ENCODE measurements at places on chromosomes 11 and 22.
A peak's percentile ranks its signal among the peaks of the same experiment; 100 is the strongest.

DNA sequence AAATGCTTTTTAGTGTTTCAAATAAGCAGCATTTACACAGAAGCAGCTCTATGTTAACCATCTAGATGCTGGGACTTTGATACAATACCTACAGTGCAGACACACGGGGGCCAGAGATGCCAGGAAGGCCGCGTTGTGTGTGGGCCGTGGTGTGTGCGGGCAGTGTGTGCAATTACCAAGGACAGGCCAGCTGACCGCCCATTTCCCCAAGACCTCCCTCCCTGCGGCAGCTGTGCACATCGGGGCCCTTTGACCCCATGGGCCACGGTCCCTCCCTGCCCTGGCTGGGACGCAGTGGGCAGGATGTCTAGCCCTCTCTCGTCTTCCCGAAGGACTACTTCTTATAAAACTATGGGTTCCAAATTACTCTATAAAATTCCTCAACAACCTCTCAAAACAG is 38.4 kb downstream of the CLTCL1 start:
- no peak for DNase-seq

DNA sequence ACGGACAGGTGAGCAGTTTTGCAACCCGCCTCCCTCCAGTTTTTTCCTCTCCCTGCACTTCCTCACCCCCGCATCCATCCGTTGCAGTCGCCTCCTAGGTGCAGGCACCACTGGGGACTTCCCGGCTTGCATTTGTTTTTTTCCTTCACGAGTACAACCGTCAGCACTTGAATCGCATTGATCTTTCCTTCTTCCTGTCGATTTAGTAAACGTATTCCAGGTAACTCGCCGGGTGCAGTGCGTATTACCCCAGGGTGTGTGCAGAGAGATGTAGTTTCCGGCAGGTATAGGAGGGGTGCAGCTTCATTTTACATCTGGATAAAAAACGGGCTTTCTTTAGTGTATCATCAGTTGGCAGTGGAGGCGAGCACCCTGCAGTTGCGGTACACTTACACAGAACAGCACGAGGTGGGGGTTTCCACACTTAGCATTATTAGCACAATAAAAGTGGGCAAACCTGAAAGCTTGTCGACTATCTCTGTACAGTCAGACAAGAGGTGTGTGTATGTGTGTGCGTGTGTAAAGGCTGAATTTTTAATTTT is at the start of gene SORL1-AS1:
Gene SORL1-AS1, minus strand, starts transcription at position 359 of the 542 bp plus-strand sequence.
- no peak for DNase-seq

DNA sequence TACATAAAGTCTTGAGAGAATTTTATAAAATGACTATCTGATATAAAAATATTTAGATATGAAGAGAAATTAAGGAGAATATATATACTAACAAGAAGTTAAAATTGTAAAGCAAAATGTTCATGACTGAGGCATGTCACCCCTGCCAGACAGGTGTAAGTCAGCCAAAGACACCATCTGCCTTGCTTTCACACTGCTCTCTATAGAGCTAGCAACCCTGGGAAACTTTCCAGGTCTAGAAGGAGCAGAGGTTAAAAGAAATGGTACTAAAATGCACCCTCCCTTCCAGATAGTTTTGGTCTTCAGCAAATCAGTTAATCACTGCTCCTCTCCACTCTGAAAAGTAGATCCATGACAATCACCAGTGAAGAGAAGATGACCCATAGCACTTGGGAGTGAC is 16.5 kb downstream of the PPP2R1B start:
- DNase-seq = no peak

- DNase-seq = no peak
Observed at GRCh38 chr11:46237248-46238077, 40.0 kb upstream of the CREB3L1 start.

DNA sequence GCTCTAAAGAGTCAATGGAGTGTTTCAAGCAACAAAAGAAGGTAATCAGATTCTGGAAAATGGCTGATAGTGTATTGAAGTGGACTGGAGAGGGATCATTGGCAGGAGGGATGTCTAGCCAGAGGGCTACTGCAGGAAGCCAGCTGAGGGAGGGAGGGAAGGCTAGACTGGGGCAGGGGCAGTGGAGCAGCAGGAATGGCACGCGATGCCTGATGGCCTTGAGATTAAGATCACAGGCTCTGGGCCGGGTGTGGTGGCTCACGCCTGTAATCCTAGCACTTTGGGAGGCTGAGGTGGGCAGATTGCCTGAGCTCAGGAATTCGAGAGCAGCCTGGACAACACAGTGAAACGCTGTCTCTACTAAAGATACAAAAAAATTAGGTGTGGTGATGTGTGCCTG is 47.5 kb upstream of the PRDM11 start:
- DNase-seq = no peak

DNA sequence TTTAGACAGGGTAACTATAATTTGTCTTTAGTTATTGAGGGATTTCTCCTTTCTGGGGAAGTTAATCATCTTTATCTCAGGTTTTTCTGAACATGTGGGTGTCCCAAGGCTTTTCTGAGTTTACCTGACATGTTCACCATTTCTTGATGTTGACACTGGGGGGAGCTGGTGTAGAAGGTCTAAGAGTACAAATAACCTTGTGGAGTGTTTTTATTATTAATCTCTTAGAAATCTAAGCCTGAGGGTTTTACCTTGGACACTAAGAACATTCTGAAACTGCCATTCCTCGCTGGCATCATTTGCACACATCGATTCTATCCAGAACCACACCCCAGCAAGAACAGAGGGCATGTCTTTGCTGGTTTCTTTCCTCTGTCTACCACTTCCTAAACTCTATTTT is 15.6 kb upstream of the C11orf91 start:
- DNase-seq = peak; percentile 36

DNA sequence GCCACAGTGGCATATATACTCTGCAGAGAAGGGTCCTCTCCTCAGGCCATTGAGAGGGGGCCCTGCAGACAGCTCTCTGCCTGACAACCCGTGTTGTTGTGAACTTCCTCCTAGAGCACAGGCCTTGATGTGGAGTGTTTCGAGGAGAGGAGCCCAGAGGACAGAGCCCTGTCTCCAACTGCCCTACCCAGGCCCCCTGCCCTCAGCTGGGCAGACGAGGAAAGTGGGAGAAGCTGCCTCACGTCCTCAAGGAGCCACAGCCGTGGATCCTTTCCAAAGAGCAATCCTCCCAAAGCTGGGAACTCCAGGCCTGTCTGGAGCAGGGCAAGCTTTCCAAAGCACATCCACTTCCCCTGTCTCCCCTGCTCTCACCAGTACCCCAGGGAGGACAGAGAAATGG is 10.7 kb downstream of the LMO1 start:
- no peak for DNase-seq

- no peak for DNase-seq
Observed at GRCh38 chr11:27914080-27914479, 193.9 kb downstream of the KIF18A start.

DNA sequence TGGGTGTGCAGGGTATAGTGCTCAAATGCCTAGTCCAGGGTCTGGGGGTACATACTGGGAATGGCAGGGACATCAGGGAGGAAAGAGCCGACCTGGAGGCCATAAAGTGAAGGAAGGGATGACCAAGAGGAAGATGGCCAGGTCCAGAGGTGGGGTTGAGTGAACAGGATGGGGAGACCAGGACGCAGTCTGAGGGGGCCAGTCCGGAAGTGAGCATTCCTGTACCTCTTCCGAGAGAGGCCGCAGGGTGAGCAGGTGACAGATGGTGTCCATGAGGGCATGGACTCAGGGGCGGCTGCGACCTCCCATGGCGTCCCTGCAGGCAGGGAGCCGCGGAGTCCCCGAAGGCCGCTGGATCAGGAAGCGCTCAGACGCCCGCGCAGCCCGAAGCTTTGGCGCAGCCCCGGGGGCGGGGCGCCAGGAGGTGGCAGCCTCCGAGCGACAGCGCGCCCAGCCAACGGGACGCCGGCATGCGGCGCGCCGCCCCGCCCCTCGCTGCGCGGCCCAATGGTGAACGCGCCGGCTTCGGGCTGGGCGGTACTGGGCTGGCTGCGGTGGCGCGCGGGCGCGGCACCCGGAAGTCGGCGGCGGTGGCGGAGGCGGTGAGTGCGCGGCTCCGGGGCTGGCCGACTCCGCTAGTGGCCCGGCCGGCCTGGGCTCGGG is at the start of gene TANGO2:
Gene TANGO2, plus strand, starts transcription at position 578 of the 663 bp plus-strand sequence. CDS start 15,689 bp downstream, outside the sequence.
- DNase-seq = peak; percentile 93

GRCh38 chr11:15730995-15731385 is 616.3 kb downstream of the INSC start:
- DNase-seq = no peak

- DNase-seq = no peak
Observed at GRCh38 chr11:8097062-8097461, 16.1 kb downstream of the TUB start.

DNA sequence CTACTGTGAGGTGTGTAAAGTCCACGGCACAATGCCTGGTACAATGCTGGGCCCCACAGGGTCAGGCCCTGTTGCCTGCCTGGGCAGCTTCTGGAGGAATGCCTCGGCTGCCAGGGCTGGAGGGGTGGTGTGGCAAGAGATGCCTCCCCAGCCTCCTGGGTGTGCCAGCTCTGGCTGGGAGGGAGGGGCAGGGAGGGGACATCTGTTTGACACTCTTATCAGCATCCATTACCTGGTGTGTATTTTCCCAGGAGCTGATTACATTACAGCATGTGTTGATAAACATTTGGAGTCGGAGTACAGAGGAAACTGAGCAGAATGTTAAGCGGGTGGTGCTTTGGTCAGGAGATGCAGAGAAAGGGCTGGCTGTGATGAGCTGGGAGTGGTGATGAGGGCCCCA is 11.0 kb upstream of the NECTIN1 start:
- no peak for DNase-seq

- no peak for DNase-seq
Observed at GRCh38 chr11:134164490-134165370, 59.0 kb downstream of the NCAPD3 start.

- DNase-seq = no peak
Observed at GRCh38 chr11:7531011-7531410, 17.2 kb downstream of the PPFIBP2 start.

- peak; percentile 56 for DNase-seq
Observed at GRCh38 chr11:64331569-64332371, 8.2 kb upstream of the CCDC88B start.
